ENCODE measurements at places on chromosomes 1 and 21. TPM values are rescaled to one million over a fixed set of nuclear protein-coding genes. Genes with fewer than 3 reads are reported as not detected.

CFAP57 gene
- 2.6 TPM for total RNA-seq

UBL4B gene
- total RNA-seq, result 0.07 TPM

SLFNL1 gene
- 0.22 TPM for total RNA-seq

BARHL2 gene
- not detected for total RNA-seq

C1orf94 gene
- total RNA-seq, result not detected

- DNase-seq, result peak; percentile 76
These were observed 18.9 kb downstream of the CAP1 start for GRCh38 chr1:40059338-40059959.

DNA sequence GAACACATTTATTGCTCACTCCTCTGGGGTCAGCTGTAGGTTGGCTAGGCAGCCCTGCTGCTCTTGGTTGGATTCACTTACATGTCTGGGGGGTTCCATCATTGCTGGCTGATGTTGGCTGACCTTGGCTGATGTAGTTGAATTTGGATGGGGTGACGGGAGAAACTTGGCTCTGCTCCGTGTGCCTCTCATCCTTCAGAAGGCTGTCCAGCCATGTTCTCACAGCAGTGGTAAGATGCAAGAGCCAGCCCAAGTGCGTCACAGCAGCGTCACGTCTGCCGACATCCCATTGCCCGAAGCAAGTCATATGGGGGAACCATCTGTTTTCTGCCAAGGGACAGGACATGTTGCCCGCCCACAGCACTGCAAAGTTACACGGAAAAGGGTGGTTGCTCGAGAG, 613.5 kb downstream of the MATN1 start:
- DNase-seq, result no peak

- no peak for DNase-seq
These were observed 392.7 kb downstream of the NPHP4 start for GRCh38 chr1:5599541-5599940.

DNA sequence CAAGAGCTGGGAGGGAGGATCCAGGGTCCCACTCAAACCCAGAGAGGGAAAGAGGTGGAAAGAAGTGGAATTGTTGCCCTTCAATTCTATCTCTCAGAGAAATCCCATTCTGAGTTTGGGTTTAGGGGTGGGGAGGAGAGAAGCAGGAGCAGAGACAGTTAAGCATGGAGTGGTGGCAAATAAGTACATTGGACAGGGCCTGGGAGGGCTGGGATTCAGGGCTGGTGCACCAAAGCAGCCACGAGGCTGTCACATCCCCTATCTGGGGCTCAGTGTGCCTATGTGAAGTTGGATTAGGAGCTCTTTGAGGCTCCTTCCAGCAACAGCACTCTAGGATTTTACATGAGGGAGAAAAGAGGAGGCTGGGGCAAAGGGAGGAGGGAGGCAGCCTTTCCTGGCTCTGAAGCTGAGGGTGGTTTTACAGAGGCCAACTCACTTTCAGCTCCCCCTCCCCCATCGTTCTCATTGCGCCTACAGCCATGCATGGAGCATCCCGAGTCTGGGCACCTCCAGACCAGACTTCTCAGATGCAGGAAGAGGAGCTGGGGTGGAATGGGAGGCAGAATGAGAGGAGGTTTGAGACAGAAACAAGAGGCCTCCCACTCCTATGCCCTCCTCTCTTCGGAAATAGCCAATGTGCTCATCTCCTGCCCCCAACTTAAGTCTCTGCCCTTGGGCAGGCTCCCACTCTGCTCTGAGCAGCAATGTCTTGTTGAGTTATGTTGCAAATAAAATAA, 3.0 kb upstream of the SYT6 start:
- DNase-seq, result no peak

GRCh38 chr1:58888833-58889232, 105.0 kb upstream of the JUN start:
- no peak for DNase-seq

- peak; percentile 83 for DNase-seq
These were observed 539 bp downstream of the ATP8B2 start for GRCh38 chr1:154325583-154326545.

- DNase-seq, result peak; percentile 18
These were observed 5.6 kb upstream of the AKR1A1 start for GRCh38 chr1:45545019-45545493.

DNA sequence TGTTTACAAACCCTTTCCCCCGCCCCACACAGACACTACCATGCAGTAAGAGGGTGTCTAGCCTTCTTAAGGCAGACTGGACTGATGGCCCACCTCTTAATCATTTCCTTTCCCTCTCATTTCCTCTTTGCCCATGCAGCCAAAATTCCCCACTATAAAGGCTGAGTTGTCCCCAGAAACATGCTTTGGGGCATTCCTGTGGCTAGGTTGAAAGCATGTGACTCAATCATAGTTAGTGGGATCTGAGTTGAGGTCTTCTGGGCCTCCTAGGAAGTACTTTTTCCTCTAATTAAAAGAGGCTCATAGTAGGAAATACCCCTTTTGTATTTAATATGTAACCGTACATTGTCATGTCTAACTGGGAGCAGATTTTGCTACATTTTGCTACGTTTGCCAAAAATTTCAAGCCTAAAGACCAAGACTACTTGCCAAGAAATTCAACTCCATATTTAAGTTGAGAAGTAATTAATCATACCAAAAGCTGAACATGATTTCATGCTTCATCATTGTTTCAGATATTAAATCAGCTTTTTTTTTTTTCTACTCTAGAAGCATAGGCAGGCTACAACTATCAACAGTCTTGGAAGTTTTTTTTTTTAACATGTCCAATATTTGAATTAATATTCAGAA, 174.7 kb downstream of the ADGRL4 start:
- peak; percentile 95 for DNase-seq

All from PC-3 (cell line).